Placental epithelial cell (primary cell): ENCODE measurements at places on chromosomes 16 and 17. TPM values are rescaled to one million over a fixed set of nuclear protein-coding genes. Genes with fewer than 3 reads are reported as not detected.

Gene KRTAP1-5
- total RNA-seq = not detected in 2 replicates

Gene WNT9B
- total RNA-seq = not detected in 2 replicates

Gene HOXB13
- not detected in 2 replicates for total RNA-seq

Gene PRSS8
- 66.0 and 67.9 TPM in 2 replicates for total RNA-seq

Gene ZFP1
- total RNA-seq = 11.4 and 13.4 TPM in 2 replicates

Gene PLEKHH3
- 18.1 and 29.1 TPM in 2 replicates for total RNA-seq

Gene NPIPA5
- total RNA-seq = under 0.01 and 0.54 TPM in 2 replicates

Gene XYLT2
- 48.3 and 56.2 TPM in 2 replicates for total RNA-seq

Gene HNF1B
- total RNA-seq = not detected in 2 replicates

Gene CDT1
- 11.6 and 11.8 TPM in 2 replicates for total RNA-seq

Gene AOC2
- 0.79 and 1.1 TPM in 2 replicates for total RNA-seq

Gene TIMP2
- total RNA-seq = 64.5 and 73.0 TPM in 2 replicates

Gene HSD17B2
- 1.2 and 1.8 TPM in 2 replicates for total RNA-seq

Gene CCDC57
- total RNA-seq = 18.2 and 31.0 TPM in 2 replicates

Gene SULT1A1
- total RNA-seq = not detected in 2 replicates

Gene HAS3
- total RNA-seq = 1.2 TPM in 1 of 2 replicates, not detected in the other

Gene RPL19
- total RNA-seq = 1,233 and 1,470 TPM in 2 replicates

Gene SHISA9
- total RNA-seq = under 0.01 and 1.8 TPM in 2 replicates

Gene MLKL
- total RNA-seq = 1.2 and 4.1 TPM in 2 replicates

Gene C16orf92
- total RNA-seq = not detected in 2 replicates

Gene GLIS2
- 1.5 and 2.0 TPM in 2 replicates for total RNA-seq

Gene PPP1R1B
- total RNA-seq = 0.11 and 3.5 TPM in 2 replicates

Gene IGFBP4
- 40.2 and 49.1 TPM in 2 replicates for total RNA-seq

Gene ST6GALNAC1
- 0.79 and 1.3 TPM in 2 replicates for total RNA-seq

Gene CDRT15
- not detected in 2 replicates for total RNA-seq

Gene PCTP
- 25.1 and 30.5 TPM in 2 replicates for total RNA-seq

Gene ERAL1
- total RNA-seq = 22.8 and 62.6 TPM in 2 replicates

Gene C17orf67
- 1.3 and 1.6 TPM in 2 replicates for total RNA-seq

Gene KRT12
- not detected in 2 replicates for total RNA-seq

Gene CACNA1G
- under 0.01 TPM in 1 of 2 replicates, not detected in the other for total RNA-seq

Gene GRIN2A
- not detected in 2 replicates for total RNA-seq

Gene CRYBA1
- not detected in 2 replicates for total RNA-seq

Gene EEF2KMT
- 3.5 and 10.3 TPM in 2 replicates for total RNA-seq

Gene PVALEF
- not detected in 2 replicates for total RNA-seq

Gene SPNS3
- not detected in 2 replicates for total RNA-seq

Gene KRTAP2-2
- not detected in 2 replicates for total RNA-seq

Gene COPRS
- total RNA-seq = 18.8 and 23.4 TPM in 2 replicates

Gene NACA2
- not detected in 2 replicates for total RNA-seq

Gene OR2C1
- total RNA-seq = under 0.01 and 0.43 TPM in 2 replicates

Gene CBX4
- total RNA-seq = 15.3 and 15.4 TPM in 2 replicates

Gene FNDC8
- total RNA-seq = not detected in 2 replicates

Gene PERCC1
- not detected in 2 replicates for total RNA-seq

Gene STH
- total RNA-seq = not detected in 2 replicates

Gene RRAD
- 0.39 and 22.0 TPM in 2 replicates for total RNA-seq

Gene SHBG
- 0.87 and 2.4 TPM in 2 replicates for total RNA-seq

Gene KIF2B
- total RNA-seq = not detected in 2 replicates

Gene SYNGR3
- total RNA-seq = 3.5 and 4.4 TPM in 2 replicates

Gene SALL1
- total RNA-seq = not detected in 2 replicates

Gene MPP2
- 0.43 and 0.79 TPM in 2 replicates for total RNA-seq

Gene ADAD2
- total RNA-seq = under 0.01 TPM in 1 of 2 replicates, not detected in the other

Gene CSH1
- not detected in 2 replicates for total RNA-seq

Gene NDRG4
- total RNA-seq = 4.9 and 12.6 TPM in 2 replicates

Gene TEKT5
- 0.39 TPM in 1 of 2 replicates, not detected in the other for total RNA-seq

Gene TBC1D3D
- 1.1 TPM in 1 of 2 replicates, not detected in the other for total RNA-seq
